ENCODE measurements at places on chromosomes 16 and 17.

- no peak for DNase-seq
Measured at GRCh38 chr16:78473031-78473699, 373.7 kb downstream of the WWOX start.

- DNase-seq = peak; percentile 25
Measured at GRCh38 chr16:78892951-78893733, 707.4 kb downstream of the MAF start.

DNA sequence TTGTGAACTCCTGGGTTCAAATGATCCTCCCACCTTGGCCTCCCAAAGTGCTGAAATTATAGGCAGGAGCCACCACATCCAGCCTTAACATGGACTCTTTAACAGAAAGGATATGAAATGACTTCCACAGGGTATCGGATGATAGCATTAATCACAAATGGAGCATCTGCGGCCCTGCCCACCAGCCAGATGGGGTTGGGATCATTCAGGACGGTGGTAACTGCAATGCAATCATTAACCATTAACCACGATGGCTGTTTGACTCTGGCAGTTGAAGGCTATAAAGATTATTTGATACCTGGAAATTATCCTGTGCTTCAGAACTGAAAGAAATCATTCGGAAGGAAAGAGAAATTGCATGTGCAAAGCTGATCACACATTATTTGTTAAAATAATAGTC lies 5.3 kb upstream of the CHST5 start:
- no peak for DNase-seq

DNA sequence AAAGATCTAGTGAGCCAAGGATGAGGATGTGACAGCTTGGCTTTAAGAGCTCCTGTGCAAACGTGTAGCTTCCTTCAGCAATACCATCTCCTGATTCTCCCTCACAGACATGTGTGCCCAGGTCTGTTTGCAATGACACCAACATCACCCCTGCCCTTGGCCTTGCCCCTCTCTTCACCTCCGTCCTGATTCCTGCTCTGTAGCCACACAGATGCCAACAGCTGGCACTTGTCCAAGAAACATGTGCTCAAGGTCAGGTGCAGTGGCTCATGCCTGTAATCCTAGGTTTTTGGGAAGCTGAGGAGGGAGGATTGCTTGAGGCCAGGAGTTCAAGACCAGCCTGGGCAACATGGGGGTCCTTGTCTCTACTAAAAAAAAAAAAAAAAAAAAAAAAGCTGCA lies 103.8 kb upstream of the CRHR1 start:
- DNase-seq = no peak

DNA sequence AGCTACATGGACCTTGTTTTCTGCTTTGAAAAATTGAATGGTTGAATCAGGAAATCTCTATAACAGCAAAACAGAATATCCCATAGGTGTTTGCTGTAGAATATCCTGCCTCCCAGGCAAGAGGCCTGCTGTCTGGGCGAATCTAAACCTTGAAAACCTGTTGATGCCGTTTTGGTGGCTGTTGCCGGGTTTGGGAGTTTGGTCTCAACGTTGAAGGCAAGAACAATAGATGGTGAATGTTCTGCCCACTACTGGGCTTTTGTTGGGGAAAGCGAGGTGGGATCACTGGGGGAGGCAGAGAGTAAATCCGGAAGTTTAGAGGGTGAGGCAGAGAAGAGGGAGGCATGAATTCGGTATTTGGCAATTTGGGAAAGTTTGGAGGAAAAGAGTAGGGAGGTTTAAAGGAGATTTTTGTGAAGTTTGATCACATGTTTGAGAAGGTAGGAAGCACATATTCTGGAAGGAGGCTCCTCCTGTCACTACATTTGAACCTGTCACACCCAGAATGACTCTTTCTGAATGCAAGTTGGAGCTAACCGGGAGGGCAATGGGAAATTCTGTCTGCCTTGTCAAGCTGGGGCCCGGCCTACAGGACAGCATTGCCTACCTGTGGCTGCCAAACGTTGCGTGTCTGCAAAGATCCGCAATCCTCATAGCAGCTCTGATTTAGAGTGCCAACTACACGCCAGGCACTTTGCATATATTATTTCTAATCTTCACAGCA lies 46.5 kb downstream of the GPRC5B start:
- DNase-seq = no peak

- DNase-seq = peak; percentile 18
Measured at GRCh38 chr16:3656491-3657468, 2.3 kb downstream of the DNASE1 start.

GRCh38 chr17:46072998-46073397 lies 73.9 kb downstream of the STH start:
- DNase-seq = no peak

DNA sequence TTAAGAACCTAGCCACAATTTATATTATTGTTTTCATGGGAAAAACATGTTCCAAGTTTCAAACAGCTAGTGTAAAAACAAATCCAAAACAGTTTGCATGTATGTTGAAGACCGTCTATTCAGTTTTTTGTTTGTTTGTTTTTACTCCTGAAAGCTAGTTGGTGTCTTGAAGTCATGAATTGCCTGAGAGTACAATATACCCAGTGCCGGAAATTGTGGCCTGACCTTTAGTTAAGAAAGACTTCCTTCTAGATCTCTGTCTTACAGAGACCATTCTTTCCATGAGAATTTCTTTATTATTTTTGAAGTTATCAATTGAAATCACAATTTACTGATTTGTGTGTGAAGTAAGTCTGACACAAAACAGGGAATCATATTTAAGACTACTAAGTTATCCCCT lies 474.8 kb downstream of the KCNJ2 start:
- no peak for DNase-seq

GRCh38 chr17:47879028-47879585 lies 16.9 kb upstream of the SP2 start:
- no peak for DNase-seq

DNA sequence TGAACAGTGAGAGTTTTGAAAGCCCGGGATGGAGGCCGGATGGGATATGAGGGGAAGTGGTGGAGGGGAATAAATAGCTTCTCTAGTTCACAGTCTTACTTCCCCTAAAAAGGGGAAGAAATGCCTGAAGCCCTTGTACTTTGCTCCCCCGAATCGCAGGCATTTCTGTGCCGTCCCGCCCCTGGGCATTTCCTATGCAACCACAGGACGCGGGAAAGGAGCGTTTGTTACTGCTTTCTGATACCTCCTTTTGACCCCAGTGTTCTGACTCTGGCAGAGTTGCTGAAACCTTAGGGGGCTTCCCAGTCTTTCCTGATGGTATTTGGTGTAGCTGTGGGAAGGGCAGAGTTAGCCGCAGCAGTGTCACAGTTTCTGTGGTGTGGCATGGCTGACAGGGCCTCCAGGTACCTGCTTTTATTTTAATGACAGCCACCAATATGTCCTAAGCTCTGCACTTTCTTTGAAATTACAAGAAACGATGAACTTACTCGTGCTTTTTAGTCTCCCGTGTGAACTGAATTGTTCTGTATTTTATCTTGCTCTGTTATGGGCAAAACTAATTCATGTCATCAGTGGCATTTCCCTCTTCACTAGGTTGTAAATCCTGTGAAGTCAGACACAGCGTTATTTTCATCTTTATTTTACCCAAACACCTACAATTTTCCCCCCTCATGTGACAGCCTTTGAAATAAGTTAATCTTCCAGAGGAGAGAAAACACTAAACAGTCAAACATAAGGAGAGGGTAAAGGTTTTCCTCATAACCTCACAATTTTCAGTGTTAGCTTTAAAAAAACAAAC lies 27.1 kb downstream of the USP10 start:
- DNase-seq = peak; percentile 6

- no peak for DNase-seq
Measured at GRCh38 chr17:32357615-32358014, 7.7 kb downstream of the ZNF207 start.

All from stimulated activated CD4-positive, alpha-beta T cell treated with anti-CD3 and anti-CD28 coated beads, Interleukin-4, amount 100 ng/mL, for 24 hours (primary cell).